ENCODE measurements at places on chromosomes 3 and 15.

DNA sequence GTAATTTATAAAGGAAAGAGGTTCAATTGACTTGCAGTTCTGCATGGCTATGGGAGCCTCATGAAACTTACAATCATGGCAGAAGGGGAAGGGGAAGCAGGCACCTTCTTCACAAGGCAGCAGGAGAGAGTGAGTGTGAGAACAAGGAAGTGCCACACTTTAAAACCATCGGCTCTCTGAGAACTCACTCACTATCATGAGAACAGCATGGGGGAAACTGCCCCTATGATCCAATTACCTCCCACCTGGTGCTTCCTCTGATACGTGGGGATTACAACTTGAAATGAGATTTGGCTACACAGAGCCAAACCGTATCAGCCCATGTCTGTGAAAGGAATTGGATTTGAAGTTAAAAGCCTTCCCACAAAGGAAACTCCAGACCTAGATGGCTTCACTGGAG is 39.1 kb downstream of the TKT start:
- no peak for DNase-seq

GRCh38 chr15:71231758-71232157 is 116.5 kb downstream of the THSD4 start:
- DNase-seq: no peak

DNA sequence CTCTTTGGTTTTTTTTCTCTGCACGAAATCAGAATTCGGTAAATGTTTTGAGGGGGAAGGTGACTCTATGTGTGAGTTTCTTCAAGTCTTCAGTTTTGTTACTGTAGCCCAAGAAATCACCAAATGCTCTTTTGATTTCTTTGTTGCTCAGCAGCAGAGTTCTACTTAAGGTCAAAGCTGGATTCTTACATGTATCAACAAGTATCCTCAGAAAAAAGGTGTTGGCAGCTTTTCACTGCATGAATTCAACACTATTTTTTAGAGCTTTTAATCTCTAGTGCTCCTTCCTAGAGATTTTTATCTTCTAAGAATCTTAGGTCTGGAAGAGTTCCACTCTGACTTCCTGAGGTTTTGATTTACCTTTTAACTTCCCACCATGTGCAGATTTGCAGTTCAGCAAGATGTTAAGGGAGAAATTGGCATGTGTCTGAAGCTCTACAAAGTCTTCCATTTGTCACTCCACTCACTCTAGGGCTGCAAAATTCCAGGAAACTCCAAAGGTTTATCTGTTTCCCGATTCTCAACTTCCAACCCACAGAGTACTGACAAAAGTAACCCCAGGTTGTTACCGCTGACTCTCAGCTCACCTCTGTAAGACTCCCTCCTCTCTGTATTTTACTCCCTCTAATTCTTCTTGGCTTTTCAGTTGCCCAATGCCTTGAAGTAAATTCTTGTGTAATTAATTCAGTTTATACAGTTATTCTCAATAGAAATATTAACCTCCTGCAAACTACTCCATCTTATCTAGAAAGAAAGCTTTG is 13.3 kb upstream of the CD200 start:
- DNase-seq: no peak

DNA sequence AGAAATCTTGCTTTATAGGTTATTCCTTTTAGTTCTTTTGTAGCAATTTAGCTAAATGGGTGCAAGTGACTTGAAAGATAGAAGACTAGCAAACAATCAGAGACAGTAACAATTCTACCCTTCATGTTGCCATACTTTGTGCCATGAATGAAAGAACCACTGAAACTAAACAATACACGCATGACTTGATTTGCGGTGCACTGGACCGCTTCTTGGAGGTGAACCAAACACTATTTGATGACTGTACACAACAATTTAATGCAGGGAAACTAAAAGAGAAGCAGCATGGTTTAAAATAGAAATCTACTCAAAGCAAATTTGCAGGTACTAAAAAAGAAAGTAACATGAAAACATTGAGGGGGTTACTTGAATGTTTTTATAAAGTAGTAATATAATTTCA is 331.0 kb upstream of the RARB start:
- no peak for DNase-seq

GRCh38 chr15:86300390-86301125 is 220.9 kb downstream of the AGBL1 start:
- DNase-seq: no peak

DNA sequence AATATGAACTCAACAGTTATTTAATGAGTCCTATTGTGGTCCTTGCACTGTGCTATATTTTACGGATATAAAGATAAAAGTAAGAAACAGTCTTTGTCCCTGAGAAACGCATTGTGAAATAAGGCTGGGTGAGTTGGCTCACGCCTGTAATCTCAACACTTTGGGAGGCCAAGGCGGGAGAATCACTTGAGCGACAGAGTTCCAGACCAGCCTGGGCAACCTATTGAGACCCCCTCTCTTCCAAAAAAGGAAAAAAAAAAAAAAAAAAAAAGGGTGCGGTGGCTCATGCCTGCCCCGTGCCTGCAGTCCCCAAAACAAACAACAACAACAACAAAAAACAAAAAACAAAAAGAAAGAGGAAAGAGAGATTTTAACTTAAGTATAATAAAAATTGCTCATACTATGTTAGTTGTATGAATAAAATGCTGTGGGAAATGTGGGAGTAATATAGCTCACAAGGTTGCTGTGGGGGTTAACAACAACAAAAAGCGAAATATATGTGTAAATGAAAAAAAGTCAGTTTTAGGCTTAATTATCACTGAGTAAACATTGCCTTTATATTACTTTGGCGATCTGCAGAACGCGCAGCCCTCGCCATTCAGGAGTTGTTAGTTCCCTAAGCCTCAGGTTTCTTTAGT is 461 bp upstream of the FNDC3B start:
- peak; percentile 39 for DNase-seq

GRCh38 chr15:34436126-34436955 is 1.3 kb downstream of the GOLGA8A start:
- peak; percentile 8 for DNase-seq

- DNase-seq: peak; percentile 8
These were observed 2.8 kb downstream of the TOP2B start for GRCh38 chr3:25661694-25662437.

- DNase-seq: no peak
These were observed 298.1 kb upstream of the IGF1R start for GRCh38 chr15:98350276-98350675.

DNA sequence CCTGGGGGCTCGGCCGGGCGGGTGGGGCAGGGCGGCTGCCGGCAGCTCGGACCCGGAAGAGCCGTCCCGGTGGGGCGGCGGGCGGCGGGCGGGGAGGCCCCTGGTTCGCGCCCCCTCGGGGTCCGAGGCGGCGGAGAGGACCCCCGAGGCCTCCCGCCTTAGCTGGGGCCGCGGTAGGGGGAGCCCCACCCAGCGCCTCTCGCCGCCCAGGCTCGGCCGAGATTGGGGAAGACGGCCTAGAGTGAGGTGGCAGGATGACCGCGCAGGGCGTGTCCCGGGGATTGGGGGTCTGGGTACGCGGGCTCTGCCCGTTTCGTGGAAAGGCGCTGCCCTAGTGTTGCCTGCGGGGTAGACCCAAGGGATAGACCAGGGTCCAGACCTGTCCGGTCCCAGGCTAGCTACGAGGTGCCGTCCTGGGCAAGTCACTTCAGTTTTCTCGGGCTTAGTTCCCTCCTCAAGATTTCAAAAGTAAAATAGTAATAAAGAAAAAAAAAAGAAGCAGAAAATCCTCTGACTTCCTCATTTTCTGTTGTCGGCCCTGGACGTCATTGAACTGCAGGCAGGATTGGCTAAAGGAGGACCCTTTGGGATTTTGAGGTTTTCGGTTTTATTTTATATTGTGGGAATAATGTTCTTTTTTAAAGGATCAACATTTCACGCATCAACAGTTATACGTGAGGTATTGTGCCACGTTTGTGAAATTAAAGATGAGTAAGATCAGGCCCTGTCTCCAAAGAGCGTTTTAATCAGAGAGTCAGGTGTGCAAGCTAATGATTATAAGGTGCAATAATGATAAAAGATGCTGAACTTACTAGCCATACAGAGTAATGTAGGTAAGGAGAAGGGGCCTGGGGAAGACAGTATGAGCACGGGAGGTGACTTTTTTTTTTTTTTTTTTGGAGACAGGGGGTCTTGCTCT is 679 bp downstream of the IQGAP1 start:
- DNase-seq: peak; percentile 58

DNA sequence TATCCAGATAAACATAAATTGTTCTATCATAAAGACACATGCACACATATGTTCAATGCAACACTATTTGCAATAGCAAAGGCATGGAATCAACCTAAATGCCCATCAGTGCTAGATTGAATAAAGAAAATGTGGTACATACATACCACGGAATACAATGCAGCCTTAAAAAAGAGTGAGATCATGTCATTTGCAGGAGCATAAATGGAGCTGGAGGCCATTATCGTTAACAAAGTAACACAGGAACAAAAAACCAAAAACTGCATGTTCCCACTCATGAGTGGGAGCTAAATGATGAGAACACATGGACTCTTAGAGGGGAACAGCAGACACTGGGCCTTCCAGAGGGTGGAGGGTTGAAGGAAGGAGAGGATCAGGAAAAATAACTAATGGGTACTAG is 79.2 kb downstream of the SH3GL3 start:
- DNase-seq: no peak

DNA sequence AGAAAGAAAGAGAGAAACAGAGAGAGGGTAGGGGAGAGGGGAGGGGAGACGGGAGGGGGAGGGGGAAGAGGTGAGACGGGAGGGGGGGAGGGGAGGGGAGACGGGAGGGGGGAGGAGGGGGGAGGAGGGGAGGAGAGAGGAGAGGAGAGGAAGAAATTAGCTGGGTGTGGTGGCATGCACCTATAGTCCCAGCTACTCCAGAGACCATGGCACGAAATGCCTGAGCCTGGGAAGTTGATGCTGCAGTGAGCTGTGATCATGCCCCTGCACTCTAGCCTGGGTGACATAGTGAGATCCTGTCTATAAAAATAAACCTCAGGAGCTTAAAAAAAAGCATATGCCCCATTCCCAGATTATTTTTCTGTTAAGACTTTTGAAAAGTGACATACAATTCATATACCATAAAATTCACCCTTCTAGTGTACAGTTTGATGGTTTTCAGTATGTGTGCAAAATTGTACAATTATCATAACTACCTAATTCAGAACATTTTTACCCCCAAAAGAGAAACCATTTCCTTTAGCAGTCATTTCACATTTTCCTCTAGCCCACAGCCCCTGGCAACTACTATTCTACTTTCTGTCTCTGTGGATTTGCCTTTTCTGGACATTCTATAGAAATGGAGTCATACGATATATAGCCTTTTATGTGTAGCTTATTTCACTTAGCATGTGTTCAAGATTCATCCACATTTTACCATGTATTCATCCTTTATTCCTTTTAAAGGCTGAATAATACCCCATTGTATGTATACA is 699.6 kb downstream of the FHIT start:
- DNase-seq: no peak

- DNase-seq: no peak
These were observed 27.5 kb upstream of the CORO2B start for GRCh38 chr15:68551296-68551635.

- DNase-seq: no peak
These were observed 221.4 kb downstream of the FAM43A start for GRCh38 chr3:194906970-194907629.

DNA sequence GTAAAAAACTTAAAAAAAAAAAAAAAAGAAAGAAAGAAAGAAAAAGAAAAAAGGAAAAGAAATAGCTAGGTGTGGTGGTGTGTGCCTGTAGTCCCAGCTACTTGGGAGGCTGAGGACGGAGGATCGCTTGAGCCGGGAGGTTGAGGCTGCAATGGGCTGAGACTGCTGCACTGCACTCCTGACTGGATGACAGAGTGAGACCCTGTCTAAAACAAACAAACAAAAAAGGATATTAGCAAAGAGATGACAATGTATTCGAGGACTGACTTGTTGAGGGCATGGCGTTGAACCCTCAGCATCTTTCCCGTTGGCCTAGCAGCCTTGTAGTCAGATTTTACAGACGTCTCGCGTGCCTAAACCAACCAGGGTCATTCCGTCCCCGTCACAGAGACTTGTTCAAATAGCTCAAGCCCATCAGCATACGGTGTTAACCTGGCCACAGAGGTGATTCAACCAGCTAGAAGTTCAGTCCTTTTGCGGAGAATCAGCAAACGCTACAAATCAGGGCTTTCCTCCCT is 528 bp upstream of the NIT2 start:
- DNase-seq: no peak

GRCh38 chr3:89957451-89957850 is 850.0 kb downstream of the EPHA3 start:
- DNase-seq: peak; percentile 2

GRCh38 chr3:142828703-142829305 is 60.1 kb downstream of the PCOLCE2 start:
- DNase-seq: peak; percentile 65

DNA sequence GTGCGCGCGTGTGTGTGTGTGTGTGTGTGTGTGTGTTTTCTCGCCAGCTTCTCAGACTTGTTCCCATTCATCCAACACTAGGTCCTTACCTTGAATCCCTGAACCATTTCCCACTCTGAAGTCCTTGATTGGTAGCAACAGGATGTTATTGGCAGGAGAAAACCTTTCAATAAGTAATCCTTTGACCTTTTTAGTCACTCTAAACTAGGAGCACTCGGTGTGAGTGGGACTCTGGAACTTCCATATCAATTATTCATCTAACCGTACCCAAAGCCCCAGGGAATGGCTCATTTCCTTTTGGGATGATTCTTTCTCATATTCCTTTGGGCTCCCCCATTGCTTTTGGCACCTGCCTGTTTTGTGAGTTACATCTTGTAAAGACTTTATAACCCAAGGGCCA is 140.2 kb upstream of the SPRED1 start:
- DNase-seq: no peak

DNA sequence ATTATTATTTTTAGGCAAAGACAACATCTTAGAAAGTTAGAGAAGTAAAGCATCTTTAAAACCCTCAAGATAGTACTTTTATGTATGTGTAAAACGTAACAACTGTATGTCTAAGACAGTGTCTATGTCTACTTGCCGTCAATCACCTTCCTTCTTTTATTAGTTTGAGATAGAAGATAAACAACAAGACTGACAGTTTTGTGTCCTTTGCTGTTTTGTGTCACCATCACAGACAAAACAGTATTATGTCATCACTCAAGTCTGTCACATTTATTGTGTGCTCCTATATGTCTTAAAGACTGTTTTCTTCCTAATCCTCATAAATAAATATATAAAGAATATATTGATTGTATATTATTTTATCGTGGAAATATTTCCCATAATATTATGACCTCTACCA is 908.3 kb downstream of the CADM2 start:
- no peak for DNase-seq

DNA sequence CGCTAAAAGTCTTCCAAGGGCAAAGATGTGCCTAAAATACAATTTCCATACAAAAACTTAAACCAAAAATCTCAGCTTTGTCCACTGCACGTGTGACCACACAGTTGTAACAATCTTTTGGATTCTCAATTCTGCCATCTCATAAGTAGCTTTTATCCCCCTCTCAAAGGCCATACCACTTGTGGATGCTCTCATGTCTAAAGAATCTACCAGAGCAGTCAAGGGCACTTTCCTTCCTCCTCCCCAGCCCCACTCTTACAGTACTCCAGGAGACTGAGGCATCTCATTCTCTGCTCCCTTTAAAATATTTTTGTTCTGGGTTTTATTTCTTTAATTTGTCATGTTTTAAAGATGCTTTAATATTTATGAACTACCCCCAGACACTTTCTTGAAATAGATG is 102.3 kb upstream of the PFN2 start:
- DNase-seq: peak; percentile 66

Measured in fibroblast of skin of right quadriceps (primary cell).